GM23248 (cell line): ENCODE measurements at places on chromosomes 1 and 21. TPM values are rescaled to one million over a fixed set of nuclear protein-coding genes. Genes with fewer than 3 reads are reported as not detected.
A peak's percentile ranks its signal among the peaks of the same experiment; 100 is the strongest.

The DAB1 gene
- 0.39 and 0.42 TPM in 2 replicates for polyA plus RNA-seq

The PODN gene
- 71.6 and 73.7 TPM in 2 replicates for polyA plus RNA-seq

The LCE1E gene
- polyA plus RNA-seq, result not detected in 2 replicates

The NOTCH2 gene
- polyA plus RNA-seq, result 44.8 and 45.2 TPM in 2 replicates

The TCEANC2 gene
- 4.6 and 5.9 TPM in 2 replicates for polyA plus RNA-seq

The FAM78B gene
- polyA plus RNA-seq, result 0.16 TPM in 1 of 2 replicates, not detected in the other

The LYPD8 gene
- not detected in 2 replicates for polyA plus RNA-seq

The TCEA3 gene
- polyA plus RNA-seq, result 21.3 and 23.2 TPM in 2 replicates

The WNT2B gene
- 0.43 and 0.61 TPM in 2 replicates for polyA plus RNA-seq

The CLCA4 gene
- not detected in 2 replicates for polyA plus RNA-seq

The KLHL12 gene
- 20.4 and 22.0 TPM in 2 replicates for polyA plus RNA-seq

The OR6F1 gene
- polyA plus RNA-seq, result not detected in 2 replicates

The TENT5C gene
- 0.19 and 0.20 TPM in 2 replicates for polyA plus RNA-seq

The UBXN11 gene
- 11.1 and 12.7 TPM in 2 replicates for polyA plus RNA-seq

The CLCNKB gene
- polyA plus RNA-seq, result 0.11 TPM in 1 of 2 replicates, not detected in the other

The CRYAA gene
- not detected in 2 replicates for polyA plus RNA-seq

The OR2M7 gene
- not detected in 2 replicates for polyA plus RNA-seq

The MIXL1 gene
- not detected in 2 replicates for polyA plus RNA-seq

DNA sequence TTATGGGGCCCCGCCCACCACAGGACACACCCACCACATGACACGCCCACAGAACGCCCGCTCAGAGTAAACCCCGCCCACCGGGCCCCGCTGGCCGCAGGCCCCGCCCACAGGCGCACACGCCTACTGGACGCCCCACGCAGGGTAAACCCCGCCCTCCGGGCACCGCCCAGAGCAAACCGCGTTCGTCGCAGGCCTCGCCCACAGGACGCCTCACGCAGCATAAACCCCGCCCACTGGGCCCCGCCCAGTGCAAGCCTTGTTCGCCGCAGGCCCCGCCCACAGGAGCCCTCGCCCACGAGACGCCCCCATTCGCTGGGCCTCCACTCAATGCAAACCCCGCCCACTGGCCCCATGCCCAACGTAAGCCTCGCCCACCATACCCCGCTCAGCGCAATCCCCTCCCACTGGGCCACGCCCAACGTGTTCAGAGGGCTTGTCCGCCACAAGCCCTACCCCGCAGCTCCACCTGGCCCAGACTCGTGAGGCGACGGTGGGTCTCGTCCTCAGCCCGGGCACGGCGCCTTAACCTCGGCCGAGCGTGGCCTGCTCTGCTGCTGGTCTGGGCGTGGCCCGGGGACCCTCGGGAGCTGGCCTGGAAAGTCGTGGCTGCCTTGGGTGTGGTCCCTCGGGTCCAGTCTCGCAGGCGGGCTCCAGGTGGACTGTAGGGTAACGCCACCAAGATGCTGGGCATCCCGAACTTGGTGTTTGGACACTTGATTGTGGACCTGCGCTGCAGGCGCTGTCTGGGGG, 401 bp upstream of the TMEM52 start:
- peak; percentile 97 for DNase-seq

- DNase-seq, result no peak
Observed at GRCh38 chr1:165542015-165542631, 1.7 kb upstream of the LRRC52 start.

- DNase-seq, result no peak
Observed at GRCh38 chr1:156376958-156377919, 8.2 kb downstream of the RHBG start.

DNA sequence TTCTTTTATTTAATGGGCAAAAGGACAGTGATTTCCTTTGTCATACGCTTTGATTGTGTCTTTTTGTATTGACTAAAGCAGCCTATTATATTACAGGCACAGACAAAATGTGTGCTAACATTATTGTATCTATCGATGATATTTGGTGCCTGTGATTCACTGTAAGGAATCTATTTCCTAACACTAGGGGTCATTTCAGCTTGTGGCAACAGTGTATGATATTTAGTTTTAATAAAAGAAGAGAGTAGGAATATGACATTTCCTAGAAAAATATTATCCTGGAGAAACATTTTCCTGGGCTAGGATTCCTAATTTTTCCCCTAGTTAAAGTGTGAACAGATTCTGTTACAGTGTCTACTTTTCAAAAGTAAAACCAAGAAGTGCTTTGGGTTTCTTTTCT, 42.8 kb downstream of the TYW3 start:
- DNase-seq, result no peak

DNA sequence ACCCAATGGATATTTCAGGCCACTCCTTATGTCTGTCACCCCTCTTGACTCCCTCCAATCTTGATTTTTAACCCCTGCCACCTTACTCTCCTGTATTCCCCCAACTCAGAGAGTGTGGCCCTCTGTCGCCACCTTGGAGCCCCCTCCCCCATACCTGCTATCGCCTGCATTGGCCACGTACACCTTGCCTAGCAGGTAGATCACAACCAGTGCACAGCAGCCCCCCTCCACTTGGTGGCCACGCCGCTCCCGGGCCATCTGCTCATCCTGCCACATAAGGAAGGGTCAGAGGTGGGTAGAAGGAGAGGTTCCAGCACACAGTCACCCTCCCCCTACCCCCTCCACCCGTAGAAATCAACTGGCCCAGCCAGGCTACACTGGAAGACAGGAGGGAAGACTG, 2.9 kb downstream of the PPM1J start:
- no peak for DNase-seq

DNA sequence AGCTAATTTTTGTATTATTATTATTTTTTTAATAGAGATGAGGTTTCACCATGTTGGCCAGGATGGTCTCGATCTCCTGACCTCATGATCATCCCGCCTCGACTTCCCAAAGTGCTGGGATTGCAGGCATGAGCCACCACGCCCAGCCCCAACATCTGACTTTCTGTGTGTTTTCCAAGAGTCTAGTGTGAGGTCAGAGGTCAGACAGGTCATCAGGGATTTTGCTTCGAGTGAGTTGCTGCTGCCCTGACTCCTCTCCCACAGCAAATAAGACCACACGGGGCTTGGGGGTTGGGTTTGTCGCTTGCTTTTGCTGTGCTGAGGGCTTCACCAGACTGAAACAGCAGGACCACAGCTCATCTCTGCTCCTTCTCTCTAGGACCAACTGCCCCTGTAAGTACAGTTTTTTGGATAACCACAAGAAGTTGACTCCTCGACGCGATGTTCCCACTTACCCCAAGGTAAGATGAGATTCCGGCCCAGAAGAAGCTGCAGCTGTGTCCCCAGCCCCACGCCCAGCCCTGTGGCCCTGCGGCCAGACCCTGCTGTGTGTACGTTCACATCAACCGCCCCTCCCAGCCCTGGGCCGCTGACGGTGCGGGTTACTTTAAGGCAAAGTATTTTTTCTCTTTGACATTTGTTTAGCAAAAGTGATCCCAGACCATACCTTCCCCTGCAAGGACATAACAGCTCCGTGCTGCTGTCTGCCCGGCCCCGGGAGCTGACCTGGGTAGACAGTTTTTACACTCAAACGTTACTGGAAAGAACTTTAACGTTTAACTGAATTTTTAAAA, 97.5 kb downstream of the PDE9A start:
- DNase-seq, result no peak

DNA sequence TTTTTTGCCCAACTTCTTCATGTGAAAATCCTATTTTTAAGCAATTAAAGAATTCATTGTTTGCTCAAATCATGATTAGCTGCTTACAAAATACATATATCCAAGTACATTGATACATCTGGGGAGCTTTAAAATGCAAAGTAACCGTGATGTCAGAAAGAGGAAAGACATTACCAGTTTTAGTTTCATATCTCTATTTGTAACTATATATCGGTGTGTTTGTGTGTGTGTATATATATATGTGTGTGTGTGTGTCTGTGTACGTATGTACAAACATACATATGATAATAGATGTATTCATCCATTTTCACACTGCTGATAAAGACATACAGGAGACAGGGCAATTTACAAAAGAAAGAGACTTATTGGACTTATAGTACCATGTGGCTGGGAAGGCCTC, 310.1 kb downstream of the DPYD start:
- no peak for DNase-seq

GRCh38 chr1:46554597-46555381, 3.3 kb upstream of the KNCN start:
- no peak for DNase-seq

DNA sequence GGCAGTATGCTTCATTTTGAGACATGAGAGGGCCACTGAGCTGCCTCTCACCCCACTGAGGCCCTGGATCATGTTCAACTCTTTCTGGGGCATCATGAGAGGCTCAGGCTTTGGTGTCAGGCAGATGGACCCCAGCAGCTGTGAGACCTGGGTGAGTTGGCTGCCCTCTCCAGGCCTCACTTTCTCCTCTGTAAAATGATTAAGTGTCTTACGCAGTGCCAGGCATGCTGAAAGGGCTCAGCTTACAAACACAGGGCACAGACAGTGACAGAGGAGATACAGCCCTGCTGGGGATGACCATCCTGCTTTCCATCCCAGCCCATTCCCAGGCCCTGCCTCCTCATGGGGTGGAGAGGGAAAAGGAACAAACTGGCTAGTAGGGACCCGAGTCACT, 387.4 kb downstream of the MATN1 start:
- DNase-seq, result no peak

DNA sequence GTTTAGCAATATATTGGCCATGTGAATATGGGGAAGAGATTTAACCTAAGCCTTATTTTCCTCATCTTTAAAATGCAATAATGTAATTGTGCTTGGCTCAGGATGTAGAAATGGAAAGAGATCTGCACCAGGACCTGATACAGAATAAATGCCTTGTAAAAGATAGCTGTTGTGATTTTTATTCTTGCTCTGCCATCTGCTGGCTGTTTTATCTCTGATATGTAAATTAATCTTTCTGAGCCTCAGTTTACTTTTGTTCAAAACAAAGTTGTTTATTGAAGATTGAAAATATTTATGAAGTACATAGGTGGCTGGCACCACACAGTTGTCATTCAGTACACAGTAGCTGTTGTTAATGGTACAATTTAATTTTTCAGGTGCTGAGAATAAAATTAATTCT, 21.9 kb downstream of the ZYG11B start:
- peak; percentile 27 for DNase-seq

- DNase-seq, result no peak
Observed at GRCh38 chr1:28115267-28115666, 26.9 kb upstream of the EYA3 start.

DNA sequence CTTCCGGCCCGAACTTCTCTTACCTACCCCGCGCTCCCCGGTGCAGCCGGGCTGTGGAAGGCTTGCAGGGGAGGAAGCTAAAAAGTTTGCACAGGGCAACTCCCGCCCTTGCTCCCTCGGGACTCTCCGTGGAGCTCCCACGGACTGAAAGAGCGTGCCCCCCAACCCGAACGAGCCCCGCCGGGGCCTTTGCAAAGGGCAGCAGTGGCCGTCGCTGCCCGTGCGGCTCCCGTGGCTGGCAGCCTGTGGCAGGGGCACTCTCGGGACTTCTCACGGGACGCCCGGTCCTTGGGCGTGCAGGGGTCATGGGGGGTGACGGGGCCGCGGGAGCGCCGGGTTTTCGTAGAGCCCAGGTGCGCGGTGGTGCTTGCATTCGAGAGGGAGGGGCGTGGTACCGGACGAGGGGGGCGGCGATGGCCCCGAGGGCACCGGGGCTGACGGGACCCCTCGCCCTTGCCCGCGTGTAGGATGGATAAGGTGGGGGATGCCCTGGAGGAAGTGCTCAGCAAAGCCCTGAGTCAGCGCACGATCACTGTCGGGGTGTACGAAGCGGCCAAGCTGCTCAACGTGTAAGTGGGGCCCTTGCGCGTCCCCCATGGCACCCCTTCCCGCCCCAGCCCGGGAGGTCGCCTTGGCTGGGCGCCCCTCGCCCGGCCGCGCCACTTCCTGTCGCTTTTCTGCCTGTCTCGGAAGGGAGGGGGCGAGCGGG, 711 bp downstream of the GADD45A start:
- peak; percentile 82 for DNase-seq

GRCh38 chr1:185816460-185816859, 82.3 kb downstream of the HMCN1 start:
- DNase-seq, result peak; percentile 76

- DNase-seq, result no peak
Observed at GRCh38 chr1:179052776-179053175, 27.1 kb downstream of the FAM20B start.

DNA sequence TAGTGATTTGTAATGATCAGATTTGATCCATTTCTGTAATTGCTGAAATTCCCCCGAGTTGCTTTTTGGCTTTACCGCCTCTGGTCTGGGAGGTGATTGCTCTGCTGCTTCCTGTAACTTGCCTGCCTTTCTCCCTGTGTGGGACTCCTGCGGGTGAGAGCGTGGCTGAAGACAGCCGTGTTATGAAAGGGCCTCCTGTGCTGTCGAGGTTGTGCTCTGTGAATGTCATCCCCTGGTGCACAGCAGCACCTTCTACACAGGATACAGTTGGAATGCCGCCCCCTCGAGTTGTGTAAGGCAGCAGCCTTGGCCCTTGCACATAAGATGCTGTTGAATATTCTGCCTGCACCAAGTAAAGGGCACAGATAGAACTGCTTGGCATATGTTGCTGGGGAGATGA, 5.9 kb downstream of the SOD1 start:
- DNase-seq, result peak; percentile 62

DNA sequence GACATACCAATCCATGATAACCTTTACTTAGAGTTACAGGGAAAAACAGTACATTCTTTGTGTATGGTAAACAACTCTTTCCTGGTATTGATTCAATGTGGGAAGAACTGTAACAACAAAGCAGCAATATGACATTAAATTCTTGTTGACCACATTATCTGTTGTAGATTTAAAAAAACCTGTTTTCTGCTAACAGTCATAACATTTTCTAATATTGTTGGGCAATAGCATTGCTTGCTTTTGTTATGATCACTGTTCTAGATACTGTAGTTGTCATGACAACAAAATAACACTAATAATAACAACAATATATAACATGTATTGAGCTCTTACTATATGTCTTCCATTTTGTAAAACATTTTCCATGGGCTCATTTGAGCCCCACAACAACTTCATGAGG, 54.2 kb downstream of the PDE4B start:
- DNase-seq, result peak; percentile 41

DNA sequence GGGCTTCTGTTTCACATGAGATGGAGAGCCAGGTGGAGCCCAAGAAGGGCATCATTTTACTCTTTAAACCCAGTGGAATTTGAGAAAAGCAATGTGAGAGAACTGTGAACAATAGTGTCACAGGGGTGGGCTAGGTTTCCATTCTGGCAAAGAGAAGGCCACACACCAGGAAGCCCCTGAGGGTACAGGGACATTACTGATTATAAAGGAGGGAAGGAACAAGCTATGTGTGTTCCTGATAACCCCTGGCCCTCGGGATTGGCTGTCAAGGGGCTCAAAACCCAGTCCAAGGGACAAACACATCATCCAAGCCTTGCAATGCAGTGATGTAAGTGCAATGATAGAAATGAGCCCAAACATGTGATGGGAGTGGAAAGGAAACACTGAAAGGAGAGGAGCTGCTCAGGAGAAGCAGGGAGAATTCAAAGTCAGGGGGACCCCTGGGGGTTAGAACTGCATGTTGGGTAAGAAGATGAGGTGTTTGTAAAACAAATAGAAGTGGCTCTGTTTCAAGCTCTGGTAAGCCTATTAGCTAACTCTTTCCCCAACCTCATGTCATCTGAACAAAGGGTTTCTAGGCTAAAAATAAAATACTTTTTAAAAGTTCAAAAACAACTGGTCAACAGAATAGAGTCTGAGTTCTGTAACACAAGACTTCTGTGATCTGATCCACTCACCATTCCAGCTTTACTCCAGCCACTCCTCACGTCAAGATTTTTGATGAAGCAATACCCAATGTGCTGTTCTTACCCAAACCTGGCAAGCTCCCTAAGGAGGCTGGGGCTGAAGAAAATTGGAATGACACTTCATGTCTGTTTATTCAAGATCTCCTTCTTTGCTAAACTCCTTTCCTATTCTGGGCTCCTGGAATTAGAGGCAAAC, 51.1 kb upstream of the IL12RB2 start:
- peak; percentile 12 for DNase-seq

- no peak for DNase-seq
Observed at GRCh38 chr1:11061652-11062365, 2.0 kb upstream of the SRM start.
